Bronchial epithelial cell (primary cell): ENCODE measurements at places on chromosomes 2 and 18.

- peak; percentile 57 for DNase-seq
Measured at GRCh38 chr2:194826241-194826640, 830.8 kb upstream of the SLC39A10 start.

- no peak for DNase-seq
Measured at GRCh38 chr2:85168942-85169341, 35.8 kb downstream of the TCF7L1 start.

DNA sequence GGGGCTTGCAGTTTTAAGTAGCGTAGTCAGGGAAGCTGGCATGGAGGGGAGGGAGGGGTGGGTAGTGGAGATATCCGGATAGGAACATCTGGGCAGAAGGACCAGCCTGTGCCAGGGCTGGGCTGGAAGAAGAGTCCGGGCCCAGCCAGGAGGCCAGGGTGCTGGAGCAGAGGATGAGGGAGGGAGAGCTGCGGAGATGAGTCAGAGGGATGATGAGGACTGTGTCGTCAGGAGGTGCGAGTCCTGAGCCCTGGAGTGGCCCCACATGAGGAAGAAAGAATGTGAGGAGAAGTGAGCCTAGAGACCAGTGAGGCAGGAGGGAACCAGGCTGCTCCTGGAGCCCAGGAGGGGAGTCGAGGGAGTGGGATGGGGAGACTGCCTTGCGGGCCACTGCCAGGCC is 82.4 kb downstream of the CTIF start:
- peak; percentile 51 for DNase-seq

- DNase-seq = peak; percentile 98
Measured at GRCh38 chr2:36277146-36277808, 78.3 kb upstream of the CRIM1 start.

- DNase-seq = peak; percentile 36
Measured at GRCh38 chr18:26461405-26461804, 86.9 kb downstream of the KCTD1 start.

GRCh38 chr2:218325566-218326160 is 31.0 kb upstream of the CATIP start:
- DNase-seq = no peak

DNA sequence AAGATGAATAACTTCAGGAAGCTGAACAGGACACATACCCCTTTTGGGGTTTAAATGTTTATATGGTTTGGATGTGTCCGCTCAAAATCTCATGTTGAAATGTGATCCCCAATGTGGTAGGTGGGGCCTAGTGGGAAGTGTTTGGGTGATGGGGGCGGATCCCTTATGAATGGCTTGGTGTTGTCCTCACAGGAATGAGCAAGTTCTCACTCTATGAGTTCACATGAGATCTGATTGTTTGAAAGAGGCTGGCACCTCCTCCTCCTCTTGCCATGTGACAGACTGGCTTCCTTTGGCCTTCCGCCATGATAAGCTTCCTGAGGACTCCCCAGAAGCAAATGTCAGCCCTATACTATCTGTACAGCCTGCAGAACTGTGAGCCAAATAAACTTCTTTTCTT is 88.6 kb upstream of the ZNF532 start:
- peak; percentile 34 for DNase-seq

- peak; percentile 52 for DNase-seq
Measured at GRCh38 chr2:104163611-104164130, 690.2 kb upstream of the POU3F3 start.

GRCh38 chr18:46856973-46857372 is 60.3 kb downstream of the PIAS2 start:
- DNase-seq = no peak
